ENCODE measurements at places on chromosomes 5 and 9.

DNA sequence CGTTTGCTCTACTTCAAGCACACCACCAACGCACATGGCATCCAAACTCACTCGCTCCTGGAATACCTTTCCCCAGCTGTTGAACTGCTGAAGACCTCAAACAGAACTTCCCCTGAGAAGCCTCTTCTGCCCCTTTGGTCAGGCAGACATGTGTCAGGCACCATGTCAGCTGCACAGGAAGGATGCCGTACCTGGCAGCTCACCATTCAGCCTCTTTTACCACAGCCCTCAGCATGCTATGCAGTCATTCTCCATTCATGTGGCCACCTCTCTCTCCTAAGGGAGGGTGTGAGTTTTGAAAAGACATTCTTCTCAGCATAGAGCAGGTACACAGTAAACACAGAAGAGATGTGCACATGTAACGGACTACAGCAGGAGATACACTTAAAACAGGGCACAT lies 14.2 kb downstream of the IL4 start:
- DNase-seq: peak; percentile 37

DNA sequence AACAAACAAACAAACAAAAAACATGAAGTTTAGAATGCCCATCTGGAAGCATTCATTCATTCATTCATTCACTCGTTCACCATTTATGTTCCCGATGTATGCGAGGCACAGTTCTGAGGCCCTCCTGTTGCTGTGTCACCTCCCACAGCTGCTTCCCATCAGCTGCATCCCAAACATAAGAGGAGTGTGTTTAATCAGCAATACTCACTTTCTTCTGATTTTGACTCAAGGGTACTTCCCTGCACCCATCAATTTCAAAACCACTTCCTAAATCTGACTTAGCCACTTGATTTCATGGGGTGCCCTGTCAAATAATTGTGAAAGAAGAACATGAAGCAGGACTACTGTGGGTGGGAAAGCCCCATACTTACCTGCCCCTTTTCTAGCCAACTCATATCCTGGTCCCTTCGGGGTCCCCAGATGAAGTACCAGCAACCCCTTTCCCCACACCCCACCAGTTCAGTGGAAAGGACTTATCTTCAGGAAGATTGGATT lies 128.0 kb upstream of the IL12B start:
- peak; percentile 51 for DNase-seq

GRCh38 chr9:37650873-37651768 lies at the start of gene FRMPD1:
Gene FRMPD1 (plus strand): TSS chr9:37650954. CDS start chr9:37692642, 41,688 bp downstream.
- DNase-seq: peak; percentile 43

DNA sequence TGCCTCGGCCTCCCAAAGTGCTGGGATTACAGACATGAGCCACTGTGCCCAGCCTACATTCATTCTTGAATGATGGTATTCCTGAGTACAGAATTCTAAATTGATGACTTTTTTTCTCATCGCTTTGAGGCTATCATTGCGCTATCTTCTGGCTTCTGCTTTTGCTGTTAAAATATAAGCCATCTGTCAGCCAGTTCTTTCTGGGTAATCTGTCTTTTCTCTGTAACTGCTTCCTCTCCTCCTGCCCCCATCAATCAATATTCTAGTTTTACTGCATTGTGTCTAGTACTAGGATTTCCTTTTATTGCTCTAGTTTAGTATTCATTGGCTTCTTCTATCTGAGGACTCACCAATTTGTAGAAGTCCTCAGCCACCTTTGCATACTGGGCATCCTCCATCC lies 89.0 kb downstream of the PLPP1 start:
- DNase-seq: no peak

DNA sequence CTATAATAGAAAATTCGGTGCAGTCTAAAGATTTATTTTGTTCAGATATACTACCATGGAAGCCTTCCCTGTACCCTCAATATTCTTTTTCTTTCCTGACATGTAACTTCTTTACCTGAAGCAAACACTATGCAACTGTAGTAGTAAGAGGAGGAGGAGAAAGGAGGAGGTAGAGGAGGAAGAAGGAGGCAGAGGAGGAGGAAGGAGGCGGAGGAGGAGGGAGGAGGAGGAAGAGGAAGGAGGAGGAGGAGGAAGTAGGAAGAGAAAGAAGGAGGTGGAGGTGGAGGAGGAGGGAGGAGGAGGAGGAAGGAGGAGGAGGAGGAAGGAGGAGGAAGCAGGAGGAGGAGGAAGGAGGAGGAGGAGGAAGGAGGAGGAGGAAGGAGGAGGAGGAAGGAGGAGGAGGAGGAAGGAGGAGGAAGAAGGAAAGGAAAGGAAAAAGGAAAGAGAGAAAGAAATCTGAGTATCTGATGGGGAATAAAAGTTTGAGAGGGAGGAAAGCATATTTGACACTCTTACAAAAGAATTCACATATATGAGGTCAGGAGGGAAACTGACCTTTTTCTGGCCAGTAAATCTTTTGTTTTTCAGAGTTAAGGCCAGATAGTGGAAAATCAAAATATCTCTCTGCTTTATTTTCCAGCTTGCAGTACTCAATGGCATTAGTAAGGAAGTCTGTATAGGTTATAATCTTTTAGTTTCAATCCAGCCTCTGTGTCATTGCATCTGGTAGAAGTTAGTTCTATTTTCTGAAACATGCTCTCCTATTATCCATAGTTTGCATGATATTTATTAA lies 114.5 kb upstream of the LPAR1 start:
- no peak for DNase-seq

DNA sequence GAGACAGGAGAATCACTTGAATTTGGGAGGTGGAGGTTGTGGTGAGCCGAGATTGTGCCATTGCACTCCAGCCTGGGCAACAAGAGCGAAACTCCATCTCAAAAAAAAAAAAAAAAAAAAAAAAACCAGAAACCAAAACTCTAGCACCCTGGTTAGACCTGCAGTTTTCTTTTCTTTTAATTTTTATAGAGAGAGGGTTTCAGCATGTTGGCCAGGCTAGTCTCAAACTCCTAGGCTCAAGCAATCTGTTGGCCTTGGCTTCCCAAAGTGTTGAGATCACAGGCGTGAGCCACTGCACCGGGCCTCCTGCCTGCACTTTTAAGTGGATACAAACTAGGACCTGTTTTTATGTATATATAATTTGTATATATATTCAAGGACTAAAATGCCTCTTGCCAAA lies 12.9 kb upstream of the MTMR12 start:
- DNase-seq: no peak

DNA sequence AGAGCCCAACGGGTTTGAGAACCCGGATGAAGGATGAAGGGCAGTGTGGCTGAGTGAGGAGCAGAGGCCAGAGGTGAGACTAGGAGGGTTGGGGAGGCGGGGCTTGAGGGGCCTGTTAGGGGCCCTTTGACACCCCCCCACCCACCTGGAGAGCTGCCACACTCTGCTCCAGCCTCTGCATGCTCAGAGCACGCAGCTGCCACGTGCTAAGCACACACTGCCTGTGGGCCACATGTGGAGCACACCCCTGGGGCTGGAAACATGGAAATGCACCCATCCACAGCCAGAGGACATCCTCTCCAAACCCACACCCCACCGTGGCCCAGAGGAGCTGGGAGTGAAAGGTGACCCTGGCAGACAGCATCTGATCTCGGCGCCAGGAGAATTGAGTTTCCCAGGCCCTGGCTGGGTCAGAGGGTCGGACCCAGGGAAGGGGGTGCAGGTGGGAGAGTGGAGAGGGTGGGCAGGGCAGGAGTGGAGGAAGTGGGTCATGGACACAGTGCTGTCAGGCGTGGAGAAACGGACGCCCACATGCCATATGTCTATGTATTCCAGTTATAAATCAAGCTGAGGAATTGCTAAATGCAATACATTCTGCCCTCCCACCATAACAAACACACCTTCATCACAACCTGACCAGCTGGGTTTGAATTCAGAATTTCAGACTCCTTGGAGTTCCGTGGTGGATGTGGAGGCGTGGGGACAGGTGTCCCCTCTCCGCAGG lies 5.9 kb downstream of the DNM1 start:
- DNase-seq: no peak

DNA sequence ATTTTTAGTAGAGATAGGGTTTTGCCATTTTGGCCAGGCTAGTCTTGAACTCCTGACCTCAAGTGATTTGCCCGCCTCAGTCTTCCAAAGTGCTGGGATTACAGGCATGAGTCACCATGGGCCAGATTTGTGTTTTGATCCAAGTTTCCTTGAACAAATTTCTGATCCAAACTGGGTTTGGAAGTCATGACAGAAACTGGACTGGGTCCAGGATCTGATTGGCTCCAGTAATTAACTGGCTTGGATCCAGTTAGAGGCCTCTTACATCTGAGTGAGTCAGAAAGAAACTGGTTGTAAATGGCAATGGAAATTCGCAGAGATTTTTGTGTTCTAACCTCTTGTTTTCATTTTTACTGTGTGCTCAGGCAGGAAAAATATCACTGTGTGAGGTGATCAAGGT lies 141.6 kb downstream of the SLC25A46 start:
- DNase-seq: no peak

DNA sequence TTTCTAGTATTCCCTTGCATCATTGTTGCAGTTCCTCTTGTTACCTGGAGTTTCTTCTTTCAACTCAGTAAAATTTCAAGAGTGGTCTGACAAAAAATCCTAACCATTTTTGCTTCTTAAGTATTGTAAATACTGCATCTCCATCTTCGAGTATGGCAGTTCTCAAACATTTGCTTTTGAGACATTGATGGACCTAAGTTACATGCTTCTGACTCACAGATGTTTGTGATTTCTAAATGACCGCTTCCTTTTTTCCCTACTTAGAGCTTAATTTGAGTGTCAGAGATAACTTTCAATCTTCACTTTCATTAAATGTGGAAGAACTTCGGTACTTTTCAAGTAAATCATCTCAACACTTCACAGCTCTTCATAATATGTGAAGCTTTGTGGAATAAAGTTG lies 4.2 kb downstream of the UHRF2 start:
- no peak for DNase-seq

DNA sequence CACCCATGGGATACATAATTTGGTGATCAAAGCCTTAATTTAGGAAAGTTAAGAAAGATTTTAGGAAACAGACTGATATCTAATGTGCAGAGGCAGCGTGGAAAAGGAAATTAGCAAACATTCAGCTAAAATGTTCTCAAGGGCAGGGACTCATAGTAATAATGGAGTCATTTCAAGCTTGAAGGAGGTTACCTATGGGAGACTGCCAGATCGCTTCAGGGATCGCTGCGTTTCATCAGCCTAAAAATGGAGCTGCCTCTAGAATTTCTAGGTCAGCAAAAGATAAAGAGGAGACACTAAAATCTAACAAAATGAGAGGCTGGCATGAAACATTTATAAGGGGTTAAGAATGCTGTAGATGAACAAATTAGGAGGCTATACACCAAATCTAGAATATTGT lies 115.5 kb downstream of the APBA1 start:
- no peak for DNase-seq

DNA sequence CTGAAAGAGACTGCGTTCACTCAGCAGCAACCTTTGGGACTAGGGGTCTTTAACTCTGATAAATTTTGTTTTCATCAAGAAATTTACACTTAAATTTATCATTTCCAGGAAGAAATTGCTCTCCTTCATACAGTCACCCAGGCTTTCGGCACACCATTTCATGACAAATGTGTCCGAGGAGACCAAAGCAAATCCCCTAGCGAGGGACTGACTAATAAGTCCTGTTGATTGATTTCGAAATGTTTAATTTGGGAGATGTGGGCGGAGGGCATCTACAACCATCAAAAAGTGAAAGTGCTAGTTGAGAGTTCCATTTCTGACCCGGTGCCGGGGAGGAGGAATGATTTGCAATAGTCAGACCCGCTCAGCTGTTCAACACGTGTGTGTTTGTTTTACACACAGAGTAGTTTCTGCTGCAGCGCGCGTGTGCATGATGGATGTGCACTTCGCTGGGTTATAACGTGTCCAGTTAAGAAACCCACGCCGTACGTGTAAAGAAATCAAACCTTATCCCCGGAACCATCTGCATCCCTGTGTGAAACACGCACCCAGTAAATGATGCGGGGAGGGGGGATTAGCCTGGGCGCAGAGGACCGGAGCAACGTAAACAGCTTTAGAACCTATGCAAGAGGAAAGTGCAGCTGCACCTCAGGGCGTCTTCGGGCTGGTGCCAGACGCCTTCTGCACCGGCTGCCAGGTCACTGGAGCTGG lies 845 bp upstream of the NR4A3 start:
- peak; percentile 70 for DNase-seq

DNA sequence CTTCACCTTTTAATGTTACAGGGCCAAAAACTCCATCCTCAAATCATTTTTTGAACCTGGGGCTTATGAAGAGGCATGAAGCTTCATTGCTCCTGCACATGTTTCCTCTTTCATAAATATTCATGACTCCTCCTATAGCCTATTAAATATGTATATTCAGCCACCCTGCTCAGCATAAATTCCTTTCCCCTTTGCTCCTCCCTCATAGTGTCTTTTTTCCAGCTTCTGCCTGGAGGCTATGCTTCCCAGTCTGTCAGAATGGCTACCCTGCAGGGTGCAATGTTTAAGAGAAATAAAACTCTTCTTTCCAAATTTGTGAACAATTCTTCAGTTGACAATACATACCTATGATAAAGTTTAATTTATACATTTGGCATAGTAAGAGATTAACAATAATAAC lies 1082.9 kb upstream of the CDH18 start:
- no peak for DNase-seq

DNA sequence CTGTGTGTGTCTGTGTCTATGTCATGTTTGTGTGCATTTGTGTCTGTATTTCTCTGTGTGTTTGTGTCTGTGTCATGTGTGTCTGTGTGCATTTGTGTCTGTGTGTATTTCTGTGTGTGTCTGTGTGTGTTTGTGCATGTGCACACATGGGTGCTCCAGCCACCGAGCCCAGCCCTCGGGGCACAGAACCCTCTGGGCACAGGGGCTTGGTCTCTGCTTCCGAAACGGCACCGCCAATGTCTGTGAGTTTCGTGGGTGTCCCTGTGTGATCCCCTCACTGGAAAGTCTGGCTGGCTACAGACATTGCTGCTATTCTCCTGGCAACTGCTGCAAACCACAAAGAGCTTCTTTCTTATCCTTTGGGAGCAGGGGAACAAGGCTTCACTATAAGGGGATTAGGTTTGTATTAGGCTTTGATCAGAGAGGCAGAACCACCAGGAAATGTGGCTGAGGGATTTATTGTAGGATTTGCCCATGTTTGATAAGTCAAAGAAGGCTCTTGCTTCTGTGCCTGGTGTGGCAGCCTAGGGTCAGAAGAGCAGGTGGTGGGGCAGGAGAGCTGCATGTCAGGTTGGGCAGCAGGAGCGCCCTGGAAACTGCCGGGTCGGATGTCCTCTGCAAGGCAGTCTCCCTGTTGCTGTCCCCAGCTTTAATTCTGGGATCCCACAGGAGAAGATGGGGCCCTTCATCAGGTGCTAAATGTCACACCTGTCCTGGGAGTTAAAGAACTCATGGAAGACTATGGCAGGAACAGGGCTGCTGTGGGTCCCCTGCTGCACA lies 39.6 kb upstream of the FCN1 start:
- DNase-seq: no peak

GRCh38 chr5:103397739-103398581 lies 139.4 kb downstream of the MACIR start:
- DNase-seq: no peak

- DNase-seq: no peak
Measured at GRCh38 chr9:14153310-14153720, 160.6 kb downstream of the NFIB start.

DNA sequence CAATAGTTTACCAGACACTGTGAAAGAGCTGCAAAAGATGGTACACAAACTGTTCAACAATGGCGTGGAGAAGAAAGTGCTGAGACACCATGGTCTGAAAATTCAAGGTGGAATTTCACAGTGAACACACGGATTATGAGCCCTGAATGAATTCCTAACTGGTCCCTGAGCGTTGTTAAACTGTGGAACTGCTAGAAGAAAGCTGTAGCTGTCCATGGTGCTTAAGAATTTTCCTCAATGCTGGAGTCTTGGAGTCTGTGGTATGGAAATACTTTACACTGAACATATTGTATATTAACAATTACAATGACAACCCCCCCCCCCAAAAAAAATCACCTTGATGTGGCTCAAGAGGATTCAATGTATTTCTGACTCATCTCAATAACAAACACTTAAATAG lies 68.5 kb downstream of the SLC24A2 start:
- DNase-seq: no peak

Measured in stimulated activated CD4-positive, alpha-beta T cell treated with anti-CD3 and anti-CD28 coated beads, Interleukin-1b, Interleukin-23, amount 100 ng/mL, for 48 hours (primary cell).